ENCODE measurements at places on chromosomes 16 and 17.

GRCh38 chr17:1376061-1376460 is 24.0 kb downstream of the YWHAE start:
- DNase-seq: no peak

DNA sequence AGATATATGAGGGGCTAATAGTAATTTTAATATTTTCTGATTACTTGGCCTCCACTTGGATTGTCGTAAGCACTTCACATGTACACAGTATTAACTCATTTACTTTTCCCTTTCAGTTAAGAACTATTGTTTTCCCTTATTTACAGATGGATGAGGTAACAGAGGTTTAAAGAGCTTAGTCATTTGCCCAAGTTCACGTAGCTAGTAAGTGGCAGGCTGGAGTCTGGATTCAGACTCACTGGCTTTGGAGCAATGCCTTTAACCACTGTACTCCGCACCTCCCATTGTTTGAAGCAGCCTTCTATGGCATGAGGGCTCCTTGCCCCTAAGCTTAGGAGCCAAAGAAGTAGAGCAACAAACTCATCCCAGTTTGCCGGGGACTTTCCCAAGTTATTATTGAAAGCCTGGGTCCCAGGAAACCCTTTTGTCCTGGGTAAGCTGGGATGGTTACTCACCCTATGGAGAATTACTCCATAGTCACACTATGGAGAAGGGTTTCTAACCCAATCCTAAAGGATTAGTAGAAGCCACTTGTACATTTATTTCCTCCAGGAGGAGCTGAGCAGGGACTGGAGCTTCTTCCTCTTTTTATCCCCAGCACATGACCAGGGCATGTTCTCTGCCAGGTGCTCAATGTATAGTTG is 12.3 kb downstream of the FOXL1 start:
- DNase-seq: no peak

DNA sequence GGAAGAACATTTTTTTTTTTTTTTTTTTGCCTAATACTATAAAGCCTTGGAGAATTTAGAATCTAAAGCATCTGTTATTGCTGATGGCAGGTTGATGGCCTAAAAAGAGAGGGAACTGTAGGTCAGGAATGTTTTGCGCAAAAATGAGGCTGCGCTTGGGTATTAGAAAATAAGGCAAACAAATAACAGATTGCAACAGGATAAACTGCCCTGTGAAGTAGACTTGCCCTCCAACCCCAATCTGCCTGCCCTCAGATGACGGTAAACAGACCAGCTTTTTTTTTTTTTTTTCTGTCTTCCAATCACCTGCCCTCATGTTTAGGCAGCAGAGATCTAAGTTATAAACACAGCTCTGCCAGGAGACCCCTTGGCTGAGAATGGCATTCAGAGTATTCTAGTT is 3.8 kb upstream of the DHX8 start:
- DNase-seq: no peak

GRCh38 chr17:29158096-29158487 is 22.1 kb downstream of the MYO18A start:
- no peak for DNase-seq

DNA sequence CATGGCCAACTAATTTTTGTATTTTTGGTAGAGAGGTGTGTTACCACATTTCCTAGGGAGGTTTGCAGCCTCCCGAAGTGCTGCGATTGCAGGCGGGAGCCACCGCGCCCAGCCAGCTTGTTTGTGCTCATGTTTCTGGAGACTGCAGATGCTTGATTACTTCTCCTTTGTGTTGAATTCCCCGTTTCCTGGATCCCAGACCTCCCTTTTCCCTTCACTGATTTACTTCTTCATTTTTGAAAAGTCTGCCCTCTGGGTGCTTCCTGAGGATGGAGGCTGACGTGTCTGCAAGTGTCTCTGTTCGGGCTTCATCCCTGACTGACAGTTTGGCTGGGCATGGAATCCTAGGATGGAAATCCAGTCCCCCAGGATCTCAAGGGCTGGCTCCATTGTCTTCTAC is 7.0 kb upstream of the TRIM47 start:
- no peak for DNase-seq

DNA sequence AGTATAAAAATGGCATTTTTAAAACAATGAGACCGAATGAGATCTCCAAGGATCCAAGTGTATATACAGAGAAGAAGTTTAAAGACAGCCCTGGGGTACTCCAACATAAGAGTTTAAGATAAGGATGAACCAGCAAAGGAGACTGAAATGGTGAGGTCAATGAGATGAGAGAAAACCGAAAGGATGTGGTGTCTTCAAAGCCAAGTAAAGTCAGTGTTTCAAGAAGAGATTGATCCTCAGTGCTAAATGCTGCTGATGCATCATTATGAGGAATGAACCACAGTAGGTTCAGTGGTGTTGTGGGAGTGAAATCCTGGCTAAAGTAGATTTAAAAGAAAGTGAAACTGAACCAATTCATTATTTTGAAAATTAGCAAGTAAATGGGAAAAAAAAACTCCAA is 38.1 kb upstream of the NLK start:
- no peak for DNase-seq

- DNase-seq: no peak
Measured at GRCh38 chr17:10583834-10584233, 34.4 kb upstream of the MYH2 start.

- DNase-seq: no peak
Measured at GRCh38 chr16:72796222-72796621, 251.7 kb downstream of the ZFHX3 start.

Measured in SHP77 (cell line).